ENCODE measurements at places on chromosomes 16 and 17.

- no peak for DNase-seq
- H3K27ac ChIP-seq: no peak overlapping the region
- H3K4me1 ChIP-seq: no peaks in the 10 kb centered on the region
Observed at GRCh38 chr17:63497708-63498483, 21.0 kb downstream of the ACE start.

- no peak for DNase-seq
- H3K4me1 ChIP-seq: no peaks in the 10 kb centered on the region
- no peaks in the 10 kb centered on the region for H3K27me3 ChIP-seq
- no peak overlapping the region for H3K27ac ChIP-seq
- no peak overlapping the region for H3K4me3 ChIP-seq
- no peaks in the 10 kb centered on the region for H3K36me3 ChIP-seq
Observed at GRCh38 chr17:47192554-47192953, 3.5 kb upstream of the CDC27 start.

- no peak overlapping the region for H3K4me3 ChIP-seq
- H3K27me3 ChIP-seq: no peaks in the 10 kb centered on the region
- no peak for DNase-seq
- H3K36me3 ChIP-seq: no peaks in the 10 kb centered on the region
- H3K4me1 ChIP-seq: peaks cover 6% of the 10 kb centered on the region
Observed at GRCh38 chr17:49691677-49692191, 13.8 kb upstream of the SPOP start.

- no peaks in the 10 kb centered on the region for H3K36me3 ChIP-seq
- peaks cover 5% of the 10 kb centered on the region for H3K4me1 ChIP-seq
- H3K27me3 ChIP-seq: no peaks in the 10 kb centered on the region
Observed at GRCh38 chr16:10889855-10890254, 12.9 kb downstream of the CIITA start.

GRCh38 chr16:51815523-51815922, 664.5 kb upstream of the SALL1 start:
- H3K4me1 ChIP-seq: no peaks in the 10 kb centered on the region
- H3K4me3 ChIP-seq: no peak overlapping the region
- no peak for DNase-seq
- no peaks in the 10 kb centered on the region for H3K36me3 ChIP-seq
- H3K27ac ChIP-seq: no peak overlapping the region

GRCh38 chr17:30483159-30483558, 6.0 kb downstream of the GOSR1 start:
- no peak overlapping the region for H3K4me3 ChIP-seq
- DNase-seq: no peak
- H3K27me3 ChIP-seq: no peaks in the 10 kb centered on the region
- peaks cover 6% of the 10 kb centered on the region for H3K4me1 ChIP-seq

- no peak overlapping the region for H3K4me3 ChIP-seq
- no peaks in the 10 kb centered on the region for H3K4me1 ChIP-seq
- no peaks in the 10 kb centered on the region for H3K27me3 ChIP-seq
- H3K27ac ChIP-seq: no peak overlapping the region
- H3K36me3 ChIP-seq: no peaks in the 10 kb centered on the region
Observed at GRCh38 chr17:68710976-68711375, 109.8 kb upstream of the FAM20A start.

GRCh38 chr16:7103056-7103455, 229.6 kb upstream of the RBFOX1 start:
- H3K4me3 ChIP-seq: no peak overlapping the region
- H3K27ac ChIP-seq: no peak overlapping the region
- no peaks in the 10 kb centered on the region for H3K36me3 ChIP-seq
- no peaks in the 10 kb centered on the region for H3K4me1 ChIP-seq
- DNase-seq: no peak

- peaks cover 6% of the 10 kb centered on the region for H3K4me1 ChIP-seq
- no peak overlapping the region for H3K4me3 ChIP-seq
- no peaks in the 10 kb centered on the region for H3K36me3 ChIP-seq
- no peaks in the 10 kb centered on the region for H3K27me3 ChIP-seq
- DNase-seq: no peak
Observed at GRCh38 chr17:19335951-19336631, 26.4 kb downstream of the B9D1 start.
